ENCODE measurements at places on chromosomes 11 and 22.

- no peak for DNase-seq
Observed at GRCh38 chr11:24779791-24780190, 282.9 kb downstream of the LUZP2 start.

DNA sequence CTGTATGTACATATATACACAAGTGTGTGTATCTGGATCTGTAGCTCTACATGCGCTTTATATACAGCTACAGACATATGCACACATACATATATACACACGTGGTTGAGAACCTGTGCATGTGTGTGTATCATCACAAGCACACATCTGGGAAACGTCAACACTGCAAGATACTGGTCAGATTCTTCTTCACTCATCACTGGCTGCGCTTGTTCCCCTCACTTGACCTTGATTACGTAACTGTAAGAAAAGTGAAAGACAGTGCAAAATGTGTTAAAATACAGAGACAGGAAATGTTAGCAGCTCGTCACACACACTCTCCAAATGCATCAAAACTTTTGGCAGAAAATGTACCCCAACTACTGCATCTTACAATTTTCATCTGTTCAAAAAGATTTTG lies 51.9 kb upstream of the MN1 start:
- DNase-seq = no peak

- DNase-seq = peak; percentile 91
Observed at GRCh38 chr11:130434521-130435223, 6.3 kb upstream of the ADAMTS8 start.

DNA sequence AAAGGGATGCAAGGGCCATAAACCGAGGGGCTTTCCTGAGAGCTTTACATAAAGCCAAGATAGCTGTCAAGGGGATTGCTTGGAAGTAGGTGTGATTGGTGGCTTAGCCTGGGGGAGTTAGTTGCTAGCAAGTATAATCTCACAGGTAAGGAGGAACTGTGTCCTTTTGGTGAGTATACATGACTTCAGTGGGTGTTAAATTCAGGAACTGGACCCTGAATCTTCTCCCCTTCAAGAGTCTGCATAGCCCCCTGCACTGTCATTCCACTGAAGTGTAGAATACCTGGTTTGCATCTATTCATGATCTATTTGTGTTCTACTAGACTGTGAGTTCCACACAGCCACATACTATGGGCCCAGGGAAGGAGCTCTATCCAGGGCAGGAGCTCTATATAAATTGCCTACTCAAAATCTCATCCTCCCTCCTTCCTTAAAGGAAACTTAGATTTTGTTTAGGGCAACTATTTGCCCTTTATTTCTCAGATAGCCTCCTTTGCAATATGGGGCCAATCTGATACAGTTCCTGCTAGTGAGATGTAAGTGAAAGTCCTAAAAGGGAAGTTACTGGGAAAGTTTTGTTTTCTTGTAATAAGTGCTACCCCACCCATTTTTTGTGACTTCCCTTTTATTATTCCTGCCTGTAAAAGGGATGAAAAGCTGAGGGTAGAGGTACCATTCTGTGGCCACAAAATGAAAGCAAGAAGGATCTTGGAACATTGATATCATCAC lies 120.5 kb downstream of the PGR start:
- DNase-seq = no peak

DNA sequence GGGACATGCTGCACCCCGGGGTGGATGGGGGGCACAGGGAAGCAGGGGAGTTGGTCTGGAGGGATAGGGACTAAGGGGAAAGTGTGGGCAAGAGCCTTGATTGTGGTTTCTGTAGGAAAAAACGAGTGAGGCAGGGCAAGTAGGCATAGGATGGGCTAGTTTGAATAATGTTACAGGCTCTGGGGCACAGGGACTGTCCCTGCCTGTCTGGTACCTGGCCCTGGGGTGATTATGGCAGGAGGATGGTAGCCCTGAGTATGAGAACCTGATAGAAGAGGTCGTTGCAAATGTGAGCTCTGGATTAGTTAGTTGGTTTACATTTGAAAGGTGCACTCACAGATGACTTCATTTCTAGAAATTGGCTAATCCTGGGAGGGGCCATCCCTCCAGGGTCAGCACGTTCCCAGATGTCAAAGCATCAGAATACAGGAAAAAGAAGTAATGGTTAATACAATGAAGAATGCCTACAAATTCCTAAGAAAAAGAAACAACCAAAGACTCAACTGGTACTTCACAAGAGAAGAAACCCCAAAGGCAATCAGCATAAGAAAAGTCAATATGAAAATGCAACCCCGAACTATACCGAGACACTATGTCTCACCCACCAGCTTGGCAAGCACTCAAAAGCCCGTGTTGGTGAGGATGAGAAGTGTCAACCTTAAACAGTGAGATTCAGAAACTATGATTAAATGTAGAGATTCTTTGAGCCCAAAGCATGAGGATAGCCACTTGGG lies 11.3 kb upstream of the SMIM38 start:
- no peak for DNase-seq

DNA sequence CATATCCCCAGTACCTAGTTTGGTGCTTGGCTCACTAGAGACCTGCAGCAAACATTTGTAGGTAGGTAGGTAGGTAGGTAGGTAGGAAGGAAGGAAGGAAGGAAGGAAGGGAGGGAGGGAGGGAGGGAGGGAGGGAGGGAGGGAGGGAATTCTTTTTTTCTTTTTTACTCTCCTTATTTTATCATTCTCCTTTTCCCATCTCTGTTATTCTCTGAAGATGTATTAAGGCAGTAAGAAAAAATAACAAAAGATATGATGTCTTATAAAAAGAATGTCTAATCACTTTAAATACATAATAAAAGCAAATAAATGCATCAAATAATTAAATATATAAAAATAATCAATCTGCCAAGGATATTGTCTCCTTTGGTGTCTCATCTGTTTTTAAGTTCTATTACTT lies 28.4 kb downstream of the VSIG10L2 start:
- DNase-seq = no peak

DNA sequence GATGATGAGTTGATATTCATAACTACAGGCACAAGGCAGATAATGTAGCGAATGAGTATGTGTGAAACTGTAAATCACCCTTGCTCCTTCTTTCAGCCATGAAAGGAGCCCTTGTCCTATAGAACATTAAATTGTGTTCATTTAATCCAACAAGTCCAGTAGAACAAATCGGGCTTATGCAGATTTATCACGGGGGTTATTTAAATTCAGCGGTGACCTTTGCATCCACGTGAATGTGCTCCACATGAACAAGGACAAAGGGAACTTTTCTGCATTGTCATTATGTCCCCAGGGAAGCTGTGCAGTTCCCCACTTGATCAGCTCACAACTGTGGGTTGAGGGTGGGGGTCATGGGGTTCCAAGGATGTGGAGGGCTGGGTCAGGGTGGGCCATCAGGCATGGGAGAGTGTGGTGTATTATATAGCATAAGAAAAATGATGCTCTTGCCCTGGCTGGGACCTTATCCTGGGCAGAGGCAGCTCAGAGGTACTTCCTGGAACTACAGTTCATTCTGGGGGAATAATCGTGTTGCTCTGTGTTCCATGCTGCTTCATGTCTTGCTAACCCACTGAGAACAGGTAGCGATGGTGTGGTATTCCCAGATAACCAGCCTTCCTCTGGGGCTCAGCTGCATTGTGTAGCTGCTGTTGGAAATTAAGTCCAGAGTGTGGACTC lies 306.6 kb downstream of the FAT3 start:
- no peak for DNase-seq

- DNase-seq = no peak
Observed at GRCh38 chr11:116037861-116038260, 533.6 kb upstream of the CADM1 start.

DNA sequence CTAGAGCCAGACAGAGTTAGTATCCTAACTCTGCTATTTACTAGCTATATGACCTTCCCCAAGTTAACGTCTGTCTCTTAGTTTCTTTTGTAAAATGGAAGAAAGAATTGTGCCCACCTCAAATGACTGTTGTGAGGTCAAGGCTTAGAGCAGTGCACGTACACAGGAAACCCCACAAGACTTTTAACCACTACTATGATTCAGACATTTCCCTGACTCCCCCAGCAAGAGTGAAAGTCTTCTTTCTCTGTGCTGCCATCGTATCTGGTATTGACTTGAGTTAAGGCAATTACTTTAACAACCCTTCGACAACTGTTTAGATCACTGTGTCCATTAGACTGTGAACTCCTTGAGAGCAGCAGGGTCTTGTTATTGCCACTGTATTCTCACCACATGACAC lies 2.6 kb upstream of the OR52W1 start:
- no peak for DNase-seq

DNA sequence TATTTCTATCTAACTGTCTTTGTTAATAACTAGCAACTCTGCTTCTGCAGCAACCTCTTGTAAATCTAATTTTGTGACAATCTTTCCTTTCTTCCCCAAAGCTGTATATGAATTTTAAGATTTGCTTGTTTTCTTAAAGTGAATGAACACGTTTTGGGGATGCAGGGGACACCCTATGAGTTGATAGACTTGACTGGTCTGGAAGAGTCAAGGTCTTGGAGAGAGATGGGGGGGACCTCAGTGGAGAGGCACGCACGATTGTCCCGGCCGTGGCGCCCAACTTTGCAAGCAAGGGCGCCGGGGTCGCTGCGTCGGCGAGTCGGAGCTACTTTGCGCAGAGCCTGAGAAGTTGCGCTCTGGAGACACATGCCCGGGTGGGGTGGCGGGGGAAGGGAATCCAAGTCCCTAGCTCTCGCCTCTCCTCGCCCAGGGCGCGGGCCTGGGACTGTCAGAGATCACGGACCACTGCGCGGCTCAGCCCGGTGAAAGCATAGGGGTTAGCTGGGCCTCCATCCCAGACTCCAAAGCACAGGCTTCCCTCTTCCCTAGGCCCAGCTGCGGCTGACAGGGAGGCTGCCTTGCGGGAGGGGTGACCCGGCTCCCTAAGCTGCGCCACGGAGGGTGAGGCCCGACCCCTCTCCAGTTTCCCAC lies 854 bp downstream of the ABCC8 start:
- no peak for DNase-seq

DNA sequence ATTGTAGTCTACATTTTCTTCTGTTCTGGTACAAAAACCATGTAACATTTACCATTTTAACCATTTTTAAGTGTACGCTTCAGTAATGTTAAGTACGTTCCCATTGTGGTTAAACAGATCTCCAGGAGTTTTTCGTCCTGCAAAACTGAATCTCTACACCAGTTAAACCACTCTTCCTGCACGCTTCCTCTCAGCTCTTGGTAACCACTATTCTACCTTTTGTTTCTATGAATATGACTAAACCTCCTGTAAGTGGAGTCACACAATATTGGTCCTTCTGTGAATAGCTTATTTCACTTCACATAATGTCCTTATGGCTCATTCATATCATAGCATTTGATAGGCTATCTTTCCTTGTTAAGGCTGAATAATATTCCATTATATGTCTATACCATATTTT lies 7.1 kb upstream of the EXT2 start:
- DNase-seq = no peak

DNA sequence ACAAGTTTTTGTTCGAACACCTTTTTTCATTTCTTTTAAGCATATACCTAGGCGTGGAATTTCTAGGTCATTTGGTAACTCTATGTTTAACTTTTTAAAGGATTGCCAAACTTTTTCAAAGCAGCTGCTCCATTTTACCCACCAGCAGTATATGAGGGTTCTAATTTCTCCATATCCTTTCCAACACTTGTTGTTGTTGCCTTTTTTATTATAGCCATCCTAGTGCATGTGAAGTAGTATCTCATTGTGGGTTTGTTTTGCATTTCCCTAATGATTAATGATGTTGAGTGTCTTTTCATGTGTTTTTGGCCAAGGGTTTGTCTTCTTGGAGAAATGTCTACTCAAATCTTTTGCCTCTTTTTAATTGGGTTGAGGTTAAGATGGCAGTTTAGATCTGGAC lies 24.5 kb downstream of the CSTPP1 start:
- no peak for DNase-seq

- DNase-seq = no peak
Observed at GRCh38 chr11:88680806-88681205, 343.3 kb upstream of the CTSC start.

DNA sequence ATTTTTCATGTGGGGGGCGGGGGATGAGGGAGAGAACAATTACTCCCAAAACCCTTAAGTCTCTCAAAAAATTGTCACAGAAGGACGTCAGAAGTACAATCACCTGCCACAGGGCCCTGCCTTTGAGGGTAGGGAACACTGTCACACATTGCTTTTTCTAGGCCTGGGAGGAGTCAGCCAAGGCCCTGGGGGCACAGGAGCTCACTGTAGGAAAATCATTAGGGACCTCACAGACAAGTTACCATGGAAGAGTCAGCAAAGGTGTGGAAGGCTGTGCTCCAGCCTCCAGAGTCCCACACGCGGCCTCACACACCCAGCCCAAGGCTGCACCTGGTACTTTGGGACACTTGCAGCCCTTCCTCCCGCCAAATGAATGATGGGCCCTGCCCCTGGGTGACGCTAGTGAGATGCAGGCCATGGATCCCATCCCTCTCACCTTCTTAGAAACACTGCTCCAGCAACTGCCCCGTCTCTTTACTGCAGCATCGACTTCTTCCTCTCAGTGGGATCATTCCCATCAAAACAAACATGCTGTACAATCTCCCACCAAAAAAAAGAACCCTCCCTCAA lies 3.3 kb downstream of the PLEKHA7 start:
- no peak for DNase-seq

DNA sequence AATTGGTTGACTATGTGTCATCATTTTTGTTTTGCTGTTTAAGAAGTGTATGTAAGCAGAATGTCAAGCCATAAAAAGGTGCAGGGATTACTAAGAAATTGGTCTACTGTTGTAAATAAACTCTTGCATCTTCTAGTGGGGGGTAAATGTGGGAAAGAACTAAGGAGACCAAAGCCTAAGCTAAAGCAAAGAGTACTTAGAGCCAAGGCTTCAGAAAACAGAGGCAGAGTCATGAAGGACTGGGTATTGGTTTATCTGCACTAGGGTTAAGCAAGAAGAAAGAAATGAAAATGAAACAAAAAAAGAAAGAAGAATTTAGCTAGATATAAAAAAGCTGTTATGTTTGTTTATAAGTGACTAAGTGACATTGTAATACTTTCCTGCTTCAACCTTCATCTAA lies 628.1 kb downstream of the METTL15 start:
- DNase-seq = no peak

GRCh38 chr11:44066732-44067141 lies 667 bp downstream of the ACCS start:
- DNase-seq = peak; percentile 8
